ENCODE measurements at places on chromosomes 7 and 10. TPM values are rescaled to one million over a fixed set of nuclear protein-coding genes. Genes with fewer than 3 reads are reported as not detected.

GRCh38 chr7:98659756-98660155 lies 42.7 kb downstream of the NPTX2 start:
- H3K36me3 ChIP-seq: no peaks in the 10 kb centered on the region
- no peaks in the 10 kb centered on the region for H3K4me1 ChIP-seq
- H3K27me3 ChIP-seq: peaks cover 24% of the 10 kb centered on the region
- no peak overlapping the region for H3K27ac ChIP-seq

NT5C2 gene
- 70.0 TPM for total RNA-seq

DNA sequence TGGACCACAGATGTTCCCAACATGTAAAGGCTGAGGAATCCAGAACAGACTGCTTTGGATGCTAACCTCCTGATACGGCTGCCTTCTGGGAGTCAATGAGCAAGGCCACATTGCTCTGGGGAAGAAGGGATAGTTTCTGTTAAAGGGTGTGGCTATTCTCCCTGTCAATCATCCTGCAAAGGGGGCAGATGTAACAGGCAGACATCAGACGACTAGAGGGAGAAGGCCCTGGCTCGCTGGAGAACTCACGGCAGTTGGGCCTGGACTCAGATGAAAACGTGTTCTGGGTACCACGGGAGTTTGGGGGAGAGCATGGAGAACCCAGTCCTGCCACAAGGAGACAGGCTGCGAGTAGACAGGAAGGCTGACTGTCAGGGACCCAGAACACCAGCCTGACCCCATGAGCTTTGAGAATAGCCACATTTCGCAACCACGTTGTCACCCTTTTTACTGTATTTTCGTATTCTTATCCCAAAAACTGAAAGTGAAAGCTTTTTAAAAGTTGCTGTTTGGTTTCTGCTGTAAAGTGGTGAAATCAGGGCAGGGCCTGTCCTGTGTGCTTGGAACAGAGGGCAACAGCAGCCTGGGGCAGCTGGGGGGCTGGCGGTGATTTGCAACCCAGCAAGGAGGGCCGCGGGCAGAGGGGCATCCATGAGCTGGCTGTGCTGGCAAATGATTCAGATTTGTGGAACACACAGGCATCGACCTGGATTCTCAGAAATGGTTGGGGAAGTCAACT lies 95.3 kb downstream of the MYOF start:
- H3K27me3 ChIP-seq: no peaks in the 10 kb centered on the region
- H3K36me3 ChIP-seq: peaks cover 88% of the 10 kb centered on the region
- peaks cover 35% of the 10 kb centered on the region for H3K4me1 ChIP-seq
- no peak overlapping the region for H3K4me3 ChIP-seq

RADIL gene
- total RNA-seq: 0.83 TPM

- H3K36me3 ChIP-seq: peaks cover 40% of the 10 kb centered on the region
- H3K27me3 ChIP-seq: peaks cover 58% of the 10 kb centered on the region
- peak; percentile 65 for DNase-seq
- peaks cover 26% of the 10 kb centered on the region for H3K4me1 ChIP-seq
- H3K4me3 ChIP-seq: peak overlapping the region; percentile 82
Observed at GRCh38 chr7:129780974-129781927, 169.7 kb downstream of the NRF1 start.

DNA sequence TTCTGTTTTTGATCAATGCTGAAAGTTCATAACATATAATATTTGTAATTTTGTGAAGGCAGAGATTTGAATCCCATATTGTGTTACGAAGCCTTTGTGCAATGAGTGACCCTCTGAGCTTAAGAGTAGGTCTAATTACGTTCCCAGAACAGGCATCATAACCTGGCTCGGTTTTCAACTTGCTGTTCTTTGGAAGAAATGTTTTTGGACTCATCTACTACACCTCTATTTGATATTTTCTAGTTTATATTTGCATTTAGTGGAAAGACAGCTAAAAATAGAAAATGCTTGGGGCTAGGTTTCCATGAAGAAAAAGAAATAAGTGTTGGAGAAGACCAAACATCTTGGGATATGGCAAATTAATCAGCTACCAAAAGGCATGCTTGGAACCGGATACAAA lies 234.8 kb downstream of the AGMO start:
- H3K36me3 ChIP-seq: no peaks in the 10 kb centered on the region
- no peak for DNase-seq
- no peak overlapping the region for H3K27ac ChIP-seq
- H3K4me1 ChIP-seq: no peaks in the 10 kb centered on the region
- H3K4me3 ChIP-seq: no peak overlapping the region
- H3K27me3 ChIP-seq: no peaks in the 10 kb centered on the region

SPDYE5 gene
- total RNA-seq: not detected

GRCh38 chr10:6601246-6601805 lies 21.2 kb upstream of the PRKCQ start:
- DNase-seq: no peak
- peaks cover 97% of the 10 kb centered on the region for H3K27me3 ChIP-seq
- no peak overlapping the region for H3K27ac ChIP-seq
- no peak overlapping the region for H3K4me3 ChIP-seq
- no peaks in the 10 kb centered on the region for H3K36me3 ChIP-seq
- H3K4me1 ChIP-seq: no peaks in the 10 kb centered on the region

- H3K4me1 ChIP-seq: no peaks in the 10 kb centered on the region
- no peak overlapping the region for H3K27ac ChIP-seq
- DNase-seq: no peak
- no peaks in the 10 kb centered on the region for H3K27me3 ChIP-seq
- no peaks in the 10 kb centered on the region for H3K36me3 ChIP-seq
Observed at GRCh38 chr7:108875139-108875538, 305.5 kb downstream of the DNAJB9 start.

DNA sequence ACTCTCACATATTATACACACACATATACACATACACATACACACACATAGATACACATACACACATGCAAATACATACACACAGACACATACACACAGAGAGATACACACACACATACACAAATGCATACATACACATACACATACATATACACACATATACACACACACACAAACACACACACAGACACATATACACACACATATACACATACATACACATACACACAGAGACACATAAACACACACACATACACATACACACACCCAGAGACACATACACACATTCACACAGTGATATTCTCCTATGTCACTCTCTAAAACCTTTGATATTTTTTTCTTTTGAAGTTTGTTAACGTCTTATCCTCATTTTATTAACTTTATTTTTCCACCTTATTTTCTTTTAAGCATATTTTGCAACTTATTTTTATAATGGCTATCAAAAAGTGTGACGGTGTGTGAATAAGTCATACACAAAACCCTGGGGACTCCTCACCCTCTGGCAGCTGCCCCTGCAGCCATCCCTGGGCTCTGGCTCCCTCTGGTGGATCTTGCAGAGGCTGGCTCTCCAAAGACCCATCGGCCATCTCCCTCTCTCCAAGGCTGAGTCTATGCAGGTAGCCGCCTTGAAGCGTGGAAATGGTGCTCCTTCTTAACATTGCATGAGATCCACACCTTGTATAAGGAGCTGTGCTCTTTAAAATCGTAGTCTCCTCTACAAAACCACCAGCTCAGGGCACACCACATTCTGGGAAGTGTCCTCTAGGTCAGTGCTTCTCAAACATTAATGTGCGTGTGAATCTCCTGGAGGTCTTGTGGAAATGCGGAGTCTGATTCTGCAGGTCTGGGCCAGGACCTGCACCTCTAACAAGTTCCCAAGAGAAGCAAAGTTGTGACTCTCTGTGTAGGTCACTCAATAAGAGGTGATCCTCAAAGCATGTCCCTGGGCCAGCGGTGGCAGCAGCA lies 4.1 kb upstream of the C10orf120 start:
- no peaks in the 10 kb centered on the region for H3K36me3 ChIP-seq
- peaks cover 24% of the 10 kb centered on the region for H3K27me3 ChIP-seq
- H3K27ac ChIP-seq: no peak overlapping the region
- no peaks in the 10 kb centered on the region for H3K4me1 ChIP-seq

DNA sequence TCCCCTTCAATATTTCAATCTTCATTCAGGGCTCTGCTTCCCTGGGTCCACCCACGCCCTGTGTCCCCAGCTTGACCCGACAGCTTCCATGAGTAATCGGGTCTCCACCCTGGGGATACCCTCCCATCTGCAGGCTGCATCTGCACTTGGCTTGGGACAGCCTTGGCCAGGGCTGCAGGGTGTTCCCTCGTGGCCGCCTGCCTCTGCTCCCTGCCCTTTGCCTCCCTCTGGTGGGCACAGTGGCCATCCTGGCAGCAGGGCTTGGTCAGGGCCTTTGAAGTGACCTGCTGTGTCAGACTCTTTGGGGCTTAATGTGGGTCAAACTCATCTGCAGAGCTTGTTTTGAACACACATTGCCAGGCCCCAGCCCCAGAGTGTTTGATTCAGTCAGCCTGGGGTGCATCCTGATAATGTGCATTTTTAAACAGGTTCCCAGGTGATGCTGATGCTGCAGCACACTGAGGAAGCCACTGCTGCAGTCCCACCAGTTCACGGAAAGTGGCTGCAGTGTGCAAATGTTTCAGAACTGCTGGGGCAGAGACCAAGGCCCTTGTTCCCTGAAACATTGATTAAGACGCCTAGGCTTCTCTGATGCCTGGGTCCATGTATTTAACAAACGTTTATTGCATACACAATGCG lies 80.7 kb upstream of the SEC61G start:
- peak; percentile 95 for DNase-seq
- H3K27ac ChIP-seq: peak overlapping the region; percentile 27
- H3K4me3 ChIP-seq: peak overlapping the region; percentile 13
- H3K27me3 ChIP-seq: no peaks in the 10 kb centered on the region

GRCh38 chr10:12969951-12970350 lies 31.6 kb downstream of the CCDC3 start:
- H3K4me3 ChIP-seq: no peak overlapping the region
- peaks cover 75% of the 10 kb centered on the region for H3K27me3 ChIP-seq
- H3K4me1 ChIP-seq: no peaks in the 10 kb centered on the region
- no peaks in the 10 kb centered on the region for H3K36me3 ChIP-seq
- no peak overlapping the region for H3K27ac ChIP-seq

DNA sequence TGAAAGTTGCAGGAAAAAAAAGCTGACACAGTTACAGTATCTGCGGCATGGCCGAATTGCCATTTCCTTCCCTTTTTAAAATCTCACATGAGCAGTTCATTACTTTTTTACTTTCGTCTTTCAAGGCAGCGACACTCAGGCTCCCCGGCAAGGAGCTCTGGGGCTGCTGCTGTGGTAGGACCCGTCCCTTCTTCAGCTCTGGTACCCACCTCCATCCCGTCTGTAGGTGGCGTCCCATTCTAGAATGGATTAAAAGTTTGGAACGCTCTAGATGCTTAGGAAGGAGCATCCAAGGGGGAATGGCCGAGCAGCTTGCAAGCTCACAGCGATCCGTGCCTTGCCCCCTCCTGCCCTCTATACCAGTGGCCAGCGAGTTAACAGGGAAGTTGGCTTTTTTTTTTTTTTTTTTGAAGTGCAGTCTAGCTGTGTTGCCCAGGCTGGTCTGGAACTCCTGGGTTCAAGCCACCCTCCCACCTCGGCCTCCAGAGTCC lies 22.8 kb upstream of the TTYH3 start:
- no peak for DNase-seq
- no peak overlapping the region for H3K4me3 ChIP-seq
- no peak overlapping the region for H3K27ac ChIP-seq
- H3K27me3 ChIP-seq: no peaks in the 10 kb centered on the region
- no peaks in the 10 kb centered on the region for H3K4me1 ChIP-seq

DNA sequence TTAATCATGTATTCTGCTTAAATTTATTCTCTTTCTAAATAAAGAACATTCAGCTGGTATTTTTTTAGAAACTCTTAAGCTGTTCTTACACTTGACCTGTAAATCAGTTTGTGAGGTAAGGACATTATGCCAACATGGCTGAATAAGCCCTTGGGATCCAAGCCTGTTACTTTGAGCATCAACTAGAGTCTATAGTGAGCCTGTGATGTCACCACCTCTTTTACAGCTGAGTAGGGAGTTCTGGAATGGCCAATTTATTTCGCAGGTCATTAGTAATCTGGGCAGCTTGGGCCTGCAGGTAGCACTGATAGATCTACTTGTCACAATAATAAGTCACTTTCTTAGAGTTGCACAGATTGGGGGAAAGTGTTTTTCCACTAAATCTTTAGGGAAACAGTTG lies 915.2 kb upstream of the MBL2 start:
- H3K36me3 ChIP-seq: no peaks in the 10 kb centered on the region
- H3K27me3 ChIP-seq: no peaks in the 10 kb centered on the region
- no peaks in the 10 kb centered on the region for H3K4me1 ChIP-seq
- H3K4me3 ChIP-seq: no peak overlapping the region

DNA sequence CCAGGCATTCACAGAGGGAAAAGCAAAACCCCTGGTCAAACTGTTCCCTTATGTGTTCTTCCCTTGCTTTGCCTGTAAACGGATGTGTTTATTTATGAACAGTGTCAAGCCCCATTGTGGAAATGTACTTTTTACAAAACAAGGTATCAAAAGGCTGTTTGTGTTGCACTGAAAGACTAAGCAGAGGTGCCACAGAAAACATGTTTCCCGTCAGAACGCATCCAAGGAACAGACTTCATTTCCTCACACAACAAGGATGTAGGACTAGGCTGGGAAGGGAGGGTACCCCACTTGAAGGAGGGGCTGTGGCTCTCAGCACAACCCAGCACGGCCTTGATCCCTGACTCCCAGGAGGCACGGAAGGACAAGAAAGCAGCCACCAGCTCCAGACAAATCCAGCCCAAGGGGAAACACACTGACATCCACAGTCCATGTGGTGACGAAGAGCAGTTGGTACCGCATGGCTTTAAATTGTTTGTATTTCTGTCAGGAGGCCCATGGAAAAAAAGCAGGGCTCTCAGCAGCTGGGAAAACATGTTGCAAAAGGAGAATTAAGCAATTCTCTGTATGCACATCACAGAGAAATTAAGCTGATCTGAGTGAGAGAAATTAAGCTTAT lies 85.6 kb downstream of the RNF216 start:
- H3K36me3 ChIP-seq: peaks cover 3% of the 10 kb centered on the region
- peaks cover 26% of the 10 kb centered on the region for H3K4me1 ChIP-seq
- no peak overlapping the region for H3K27ac ChIP-seq
- no peaks in the 10 kb centered on the region for H3K27me3 ChIP-seq

- no peaks in the 10 kb centered on the region for H3K4me1 ChIP-seq
- H3K36me3 ChIP-seq: no peaks in the 10 kb centered on the region
Observed at GRCh38 chr10:115432188-115432819, 339.1 kb downstream of the ATRNL1 start.

GRCh38 chr7:4010061-4010605 lies 672.0 kb upstream of the FOXK1 start:
- DNase-seq: no peak
- no peaks in the 10 kb centered on the region for H3K36me3 ChIP-seq
- no peak overlapping the region for H3K4me3 ChIP-seq
- H3K27ac ChIP-seq: no peak overlapping the region
- no peaks in the 10 kb centered on the region for H3K4me1 ChIP-seq

- H3K27ac ChIP-seq: no peak overlapping the region
- no peaks in the 10 kb centered on the region for H3K36me3 ChIP-seq
Observed at GRCh38 chr10:15189133-15189885, 20.8 kb upstream of the NMT2 start.

GRCh38 chr10:22998091-22998490 lies 70.2 kb downstream of the ARMC3 start:
- H3K27me3 ChIP-seq: peaks cover 6% of the 10 kb centered on the region
- H3K4me3 ChIP-seq: no peak overlapping the region
- no peak for DNase-seq
- H3K36me3 ChIP-seq: no peaks in the 10 kb centered on the region

MYH16 gene
- total RNA-seq: 0.97 TPM
